ENCODE measurements at places on chromosomes 3 and 15.
A peak's percentile ranks its signal among the peaks of the same experiment; 100 is the strongest.

GRCh38 chr3:180611006-180611405 is 9.0 kb downstream of the TTC14 start:
- DNase-seq = no peak

- peak; percentile 78 for DNase-seq
These were observed 28.4 kb downstream of the USF3 start for GRCh38 chr3:113668015-113668414.

- no peak for DNase-seq
These were observed 54.4 kb upstream of the P2RY1 start for GRCh38 chr3:152780553-152780952.

GRCh38 chr3:35484929-35485530 is 154.3 kb upstream of the ARPP21 start:
- DNase-seq = no peak

- no peak for DNase-seq
These were observed 18.6 kb downstream of the PIK3R4 start for GRCh38 chr3:130728037-130728436.

- DNase-seq = no peak
These were observed 14.8 kb upstream of the PARP14 start for GRCh38 chr3:122665881-122666280.

DNA sequence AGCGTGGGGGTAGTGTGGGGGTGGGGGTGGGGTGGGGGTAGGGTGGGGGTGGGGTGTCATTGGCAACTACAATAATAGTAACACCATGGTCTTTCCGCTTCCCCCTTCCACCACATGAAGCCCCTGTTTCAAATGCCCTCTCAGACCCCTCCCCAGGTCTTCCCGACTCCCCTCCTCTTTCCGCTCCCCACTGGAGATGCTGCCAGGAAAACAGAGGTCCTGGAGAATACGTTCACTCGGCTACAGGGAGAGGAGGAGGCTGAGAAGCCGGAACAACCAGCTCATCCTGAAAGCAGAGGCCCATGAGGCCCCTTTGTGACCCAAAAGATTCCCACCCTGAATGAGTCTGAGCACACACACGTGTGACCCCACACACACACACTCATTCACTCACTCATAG is 75.4 kb downstream of the CPN2 start:
- DNase-seq = no peak

GRCh38 chr3:184761075-184761841 is 49.4 kb upstream of the MAGEF1 start:
- peak; percentile 69 for DNase-seq
